Kasumi-1 (cell line): ENCODE measurements at places on chromosomes 5 and 9.

DNA sequence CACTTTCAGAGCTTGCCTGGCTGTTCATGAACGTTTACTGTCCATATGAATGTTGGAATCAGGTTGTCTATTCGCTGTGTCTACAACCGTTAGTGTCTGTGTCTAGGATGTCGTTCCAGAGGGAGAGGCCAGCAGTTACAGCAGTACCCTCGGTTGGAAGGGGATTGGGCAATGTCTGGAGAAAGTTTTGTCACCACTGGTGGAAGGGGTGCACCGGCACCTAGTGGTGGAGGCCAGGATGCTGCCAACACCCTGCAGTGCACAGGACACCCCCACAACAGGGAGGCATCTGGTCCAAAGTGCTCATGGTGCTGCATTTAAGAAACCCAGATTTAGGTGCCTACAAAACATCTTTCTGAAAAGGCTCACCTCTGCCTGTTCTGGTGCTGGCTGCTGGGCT, 220.7 kb downstream of the FANCC start:
- no peak for DNase-seq

- DNase-seq: peak; percentile 38
Observed at GRCh38 chr5:1380011-1380817, 35.3 kb upstream of the CLPTM1L start.

GRCh38 chr5:65830856-65831255, 95.5 kb upstream of the ERBIN start:
- DNase-seq: no peak

DNA sequence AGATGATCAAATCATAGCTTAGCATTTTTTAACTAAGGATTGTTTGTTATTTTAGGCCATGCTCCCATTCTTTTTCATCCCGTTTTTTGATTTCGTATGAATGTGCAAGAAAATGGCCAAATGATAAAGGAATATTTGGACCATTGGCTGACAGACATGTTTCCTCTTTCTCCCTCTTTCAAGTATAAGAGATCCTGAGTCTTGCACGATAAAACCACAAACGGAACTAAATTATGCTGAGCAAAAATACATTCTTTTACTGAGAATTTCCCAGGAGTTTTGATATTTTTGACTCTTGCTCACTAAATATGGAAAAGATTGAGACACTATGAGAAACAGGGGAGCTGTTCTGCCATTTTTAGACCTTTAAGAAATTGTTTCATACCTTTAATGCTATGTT, 90.4 kb upstream of the KLF9 start:
- peak; percentile 65 for DNase-seq

GRCh38 chr9:96217754-96218693, 84.0 kb downstream of the HSD17B3 start:
- peak; percentile 73 for DNase-seq

GRCh38 chr5:11387382-11387781, 516.9 kb downstream of the CTNND2 start:
- no peak for DNase-seq

GRCh38 chr9:89985068-89985467, 380.3 kb downstream of the GADD45G start:
- no peak for DNase-seq

GRCh38 chr9:75823151-75823550, 67.3 kb upstream of the PCSK5 start:
- no peak for DNase-seq

GRCh38 chr5:5278815-5279381, 138.8 kb downstream of the ADAMTS16 start:
- DNase-seq: no peak

DNA sequence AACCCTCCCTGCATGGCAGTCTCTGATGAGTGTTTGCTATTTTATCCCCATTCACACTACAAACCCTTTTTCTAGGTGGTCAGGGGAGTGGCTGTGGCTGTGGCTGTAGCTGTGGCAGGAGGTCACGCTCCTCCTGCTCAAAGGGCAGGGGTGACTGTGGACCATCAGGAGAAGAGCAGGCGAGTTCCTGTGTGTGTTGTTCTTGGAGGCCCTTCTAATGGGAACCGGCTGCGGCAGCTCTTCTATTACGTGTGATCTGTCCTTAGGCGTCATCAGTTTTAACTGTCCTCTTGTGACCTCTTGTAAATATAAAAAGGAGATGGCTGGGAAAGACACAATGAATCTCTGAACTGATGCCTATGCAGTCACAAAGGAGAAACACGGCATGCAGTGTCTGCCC, 65.1 kb downstream of the ANKH start:
- DNase-seq: no peak

DNA sequence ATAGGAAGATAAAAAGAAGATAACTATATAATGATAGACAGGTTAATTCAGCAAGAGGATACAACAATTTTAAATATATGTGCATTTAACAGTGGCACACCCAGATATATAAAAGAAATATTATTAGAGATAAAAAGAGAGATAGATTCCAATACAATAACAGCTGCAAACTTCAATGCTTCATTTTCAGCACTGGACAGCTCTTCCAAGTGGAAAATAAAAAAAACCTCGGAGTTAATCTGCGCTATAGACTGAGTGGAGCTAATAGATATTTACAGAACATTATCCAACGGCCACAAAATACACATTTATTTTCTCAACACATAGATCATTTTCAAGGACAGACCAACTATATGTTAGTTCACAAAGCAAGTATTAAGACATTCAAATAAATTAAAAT, 1229.5 kb upstream of the CDH6 start:
- DNase-seq: peak; percentile 15

DNA sequence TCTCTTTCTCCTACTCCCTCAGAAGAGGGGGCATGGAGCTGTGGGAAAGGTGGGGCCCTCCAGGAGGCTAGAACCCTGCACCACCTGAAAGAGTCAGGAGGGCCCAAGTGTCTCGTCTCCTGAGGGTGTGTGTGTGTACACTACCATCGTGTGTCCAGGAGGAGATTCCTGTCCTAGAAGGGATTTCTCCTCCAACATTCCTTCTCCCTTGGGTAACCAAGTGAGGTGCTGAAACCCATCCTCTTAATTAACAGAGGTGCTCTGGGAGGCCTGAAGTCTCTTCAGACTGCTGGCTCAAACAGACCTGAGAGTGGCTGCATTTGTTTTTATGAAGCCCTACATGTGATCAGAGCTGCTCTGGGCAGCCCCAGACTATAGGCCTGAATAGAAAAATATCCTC, 61.1 kb upstream of the FAM169A start:
- no peak for DNase-seq

DNA sequence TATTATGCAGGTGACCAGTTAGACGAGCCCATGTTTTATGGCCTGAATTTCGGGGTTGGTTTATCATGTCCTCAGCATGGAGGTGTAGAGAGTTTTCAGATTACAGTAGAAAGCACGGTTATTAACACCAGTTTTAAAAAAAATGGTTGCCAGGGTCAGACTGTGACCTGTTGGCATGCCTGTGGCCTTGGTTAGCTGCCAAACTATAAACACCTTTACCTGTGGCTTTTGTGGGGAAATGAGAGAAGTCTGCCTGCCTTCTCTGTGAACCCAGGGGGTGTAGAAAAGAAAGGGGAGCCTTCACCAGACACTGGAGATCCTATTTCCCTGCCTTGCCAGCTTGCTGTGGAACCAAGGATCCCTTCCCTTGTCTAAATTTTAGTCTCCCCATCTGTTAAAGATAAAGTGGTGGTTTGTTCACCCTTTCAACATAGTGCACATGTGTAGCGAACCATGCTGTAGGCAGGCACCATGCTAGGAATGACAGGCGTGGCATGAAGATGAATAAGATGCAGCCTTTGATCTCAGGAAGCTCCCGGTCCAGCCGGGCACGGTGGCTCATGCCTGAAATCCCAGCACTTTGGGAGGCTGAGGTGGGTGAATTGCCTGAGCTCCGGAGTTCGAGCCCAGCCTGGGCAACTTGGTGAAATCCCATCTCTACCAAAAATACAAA, 6.1 kb upstream of the PHF19 start:
- no peak for DNase-seq

- no peak for DNase-seq
Observed at GRCh38 chr9:30329431-30329830, 2055.0 kb upstream of the ACO1 start.

DNA sequence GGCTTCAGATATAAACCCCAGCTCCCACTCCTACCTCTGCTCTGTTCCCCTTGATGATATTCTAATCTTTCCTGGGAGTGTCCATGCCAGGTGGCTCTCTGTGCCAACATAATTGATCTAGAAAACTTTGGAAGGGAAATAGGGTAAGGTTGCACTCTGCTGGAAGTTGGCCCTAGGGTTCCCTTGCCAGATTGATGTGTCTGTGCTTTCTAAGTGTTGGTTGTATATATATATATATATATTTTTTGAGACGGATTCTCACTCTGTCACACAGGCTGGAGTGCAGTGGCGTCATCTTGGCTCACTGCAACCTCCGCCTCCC, 23.6 kb downstream of the ACTL7B start:
- DNase-seq: no peak

DNA sequence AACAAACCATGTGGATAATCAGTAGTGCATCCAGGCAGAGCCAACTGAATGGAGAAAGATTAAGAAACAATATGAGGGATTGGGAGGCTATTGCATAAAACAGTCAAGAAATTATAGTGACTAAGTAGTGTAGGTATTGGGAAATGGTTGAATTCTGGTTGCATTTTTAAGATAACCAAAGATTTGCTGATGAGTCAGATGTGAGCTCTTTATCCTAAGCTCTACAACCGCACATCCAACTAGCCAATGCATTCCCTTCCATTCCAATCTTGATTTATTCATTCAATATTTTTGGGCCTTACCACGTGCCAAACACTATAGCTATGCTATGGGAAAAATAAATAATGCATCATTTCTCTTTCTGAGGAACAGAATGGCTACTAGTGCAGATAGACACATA, 524.5 kb upstream of the RGMB start:
- no peak for DNase-seq

GRCh38 chr9:135144581-135145170, 57.2 kb downstream of the OLFM1 start:
- DNase-seq: no peak

DNA sequence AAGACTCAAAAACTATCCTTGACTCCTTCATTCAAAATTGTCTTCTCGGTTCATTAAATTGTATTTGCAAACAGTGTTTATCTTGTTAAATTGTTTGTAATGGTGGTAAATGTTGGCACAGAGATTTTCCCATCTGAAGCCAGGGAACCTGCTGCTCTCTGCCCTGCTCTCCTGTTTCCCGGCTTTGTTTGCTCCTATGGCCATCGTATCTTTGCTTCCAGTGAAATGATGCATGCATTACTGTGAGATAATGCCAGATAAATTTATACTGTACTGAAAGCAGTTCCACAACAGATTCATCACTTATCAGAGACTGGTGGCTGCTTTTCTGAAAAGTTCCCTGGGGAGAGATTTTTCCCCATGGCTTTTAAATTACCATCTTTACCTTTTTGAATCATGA, 81.4 kb downstream of the CD180 start:
- DNase-seq: no peak

DNA sequence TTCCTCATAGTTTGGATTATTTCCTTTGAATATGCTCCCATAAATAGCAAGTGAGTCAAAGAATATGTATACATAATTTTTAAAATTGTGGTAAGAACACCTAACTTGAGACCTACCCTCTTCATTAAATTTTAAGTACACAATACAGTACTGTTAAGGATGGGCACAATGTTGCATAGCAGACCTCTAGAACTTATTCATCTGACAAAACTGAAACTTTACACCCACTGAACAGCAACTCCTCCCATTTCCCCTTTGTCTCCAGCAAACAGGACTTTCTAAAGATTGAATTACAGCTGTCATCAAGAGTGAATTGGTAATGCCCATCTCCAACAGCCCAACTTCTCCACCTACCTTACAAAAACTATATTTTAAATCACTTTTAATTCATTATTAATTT, 388.9 kb downstream of the HTR1A start:
- peak; percentile 38 for DNase-seq

GRCh38 chr9:135281791-135282737, 194.6 kb downstream of the OLFM1 start:
- DNase-seq: no peak

GRCh38 chr5:147177125-147177840, 57.5 kb upstream of the STK32A start:
- DNase-seq: no peak

DNA sequence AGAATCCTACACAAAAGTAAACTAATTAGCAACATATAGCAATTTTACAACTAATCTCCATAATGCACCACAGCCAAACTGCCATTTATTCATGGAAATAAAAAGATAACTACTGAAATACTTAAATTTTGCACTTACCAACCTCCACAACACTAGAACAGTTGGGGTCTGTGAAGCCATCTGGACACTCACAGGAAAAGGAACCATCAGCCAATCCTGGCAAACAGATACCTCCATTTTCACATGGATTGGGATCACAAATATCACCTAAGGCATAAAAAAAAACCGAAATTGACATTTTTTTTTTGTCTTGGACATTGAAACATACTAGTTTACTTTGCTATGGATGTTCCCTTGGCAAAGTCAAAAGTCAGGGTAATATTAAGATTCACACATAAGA, 130.7 kb downstream of the EDIL3 start:
- DNase-seq: no peak

DNA sequence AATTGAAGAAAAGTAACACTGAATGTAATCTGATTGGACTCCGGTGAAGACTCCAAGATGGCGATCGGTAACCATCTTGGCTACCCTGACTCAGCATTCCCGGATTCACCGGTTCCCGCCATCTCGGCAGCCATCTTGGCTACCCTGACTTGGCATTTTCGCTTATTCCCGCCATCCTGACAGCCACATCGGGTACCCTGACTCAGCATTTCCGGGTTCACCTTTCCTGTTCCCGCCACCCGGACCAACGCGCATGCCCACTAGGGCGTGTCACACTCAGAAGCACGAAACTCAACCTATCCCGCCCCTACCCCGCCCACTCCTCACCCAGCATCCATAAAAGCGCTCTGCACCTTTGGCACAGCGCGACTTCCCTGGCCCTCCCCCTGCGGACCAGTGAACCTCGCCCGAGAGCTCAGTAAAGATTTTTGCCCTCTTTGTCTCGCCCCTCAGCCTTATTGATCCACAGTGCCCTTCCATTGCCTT, 17.2 kb downstream of the SPTLC1 start:
- DNase-seq: no peak

GRCh38 chr9:16510482-16510881, 360.0 kb downstream of the BNC2 start:
- no peak for DNase-seq

- DNase-seq: peak; percentile 75
Observed at GRCh38 chr9:114364134-114365041, 23.4 kb downstream of the AKNA start.

DNA sequence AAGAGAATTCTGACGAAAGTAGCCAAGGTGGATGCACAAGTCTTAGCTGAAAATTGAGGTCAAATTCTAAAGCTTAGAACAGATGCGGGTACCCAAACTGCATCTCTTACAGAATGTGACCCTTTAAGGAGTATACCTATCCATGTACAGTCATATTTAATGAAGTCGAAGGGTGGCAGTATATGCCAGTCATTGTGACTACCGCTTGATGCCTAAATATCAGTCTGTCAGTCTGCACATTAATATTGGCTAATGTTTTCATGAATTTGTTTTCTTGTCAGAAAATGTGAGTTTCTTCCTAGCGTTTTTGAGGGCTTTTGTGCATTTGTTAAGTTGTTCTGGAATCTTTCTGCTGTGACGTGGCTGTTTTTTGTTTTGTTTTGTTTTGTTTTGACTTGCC, 264.5 kb upstream of the ELAVL2 start:
- no peak for DNase-seq
